ENCODE measurements at places on chromosomes 7 and 10. TPM values are rescaled to one million over a fixed set of nuclear protein-coding genes. Genes with fewer than 3 reads are reported as not detected.

DNA sequence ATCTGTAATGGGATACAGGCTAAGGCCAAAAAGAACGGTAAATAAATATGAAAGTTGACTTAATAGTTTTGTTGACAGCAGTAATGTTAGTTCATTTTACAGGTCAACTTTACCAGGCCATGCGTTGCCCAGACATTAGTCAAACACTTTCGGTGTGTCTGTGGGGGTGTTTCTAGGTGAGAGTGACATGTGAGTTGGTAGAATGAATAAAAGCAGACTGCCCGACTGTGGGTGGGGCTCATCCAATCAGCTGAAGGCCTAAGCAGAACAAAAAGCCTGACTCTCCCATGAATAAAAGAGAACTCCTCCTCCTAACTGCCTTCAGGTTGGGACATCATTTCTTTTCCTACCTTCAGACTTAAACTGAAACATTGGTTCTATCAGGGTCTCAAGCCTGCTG lies 132.3 kb downstream of the MTPAP start:
- DNase-seq: no peak

GRCh38 chr7:36391436-36392198 lies 2.0 kb downstream of the ANLN start:
- DNase-seq: no peak

- no peak for DNase-seq
These were observed 22.3 kb downstream of the CHST12 start for GRCh38 chr7:2425749-2426148.

- no peak for DNase-seq
These were observed 19.2 kb upstream of the ATOH7 start for GRCh38 chr10:68251151-68251550.

- DNase-seq: no peak
These were observed 235.1 kb upstream of the MEOX2 start for GRCh38 chr7:15921576-15921975.

DNA sequence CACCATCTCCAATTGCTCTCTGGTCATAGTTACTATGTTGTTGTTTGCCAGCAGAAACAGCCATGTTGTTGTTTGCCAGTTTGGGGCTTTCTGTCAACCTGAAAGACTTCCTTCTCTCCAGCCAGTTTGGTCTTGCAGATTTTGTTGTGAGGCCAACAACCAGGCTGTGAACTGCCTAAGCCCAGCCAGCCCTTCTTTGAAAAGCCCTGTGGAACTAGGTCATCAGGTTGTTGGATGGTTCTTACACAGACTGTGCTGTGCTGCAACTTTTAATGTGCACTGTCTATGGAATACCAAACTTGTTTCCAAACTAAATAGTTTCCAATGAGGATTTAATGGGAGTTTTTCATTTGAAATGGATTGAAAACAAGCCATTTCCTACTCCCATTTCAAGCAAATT lies 592.7 kb upstream of the GALNT17 start:
- no peak for DNase-seq

GRCh38 chr7:105878746-105879605 lies 2.6 kb upstream of the ATXN7L1 start:
- DNase-seq: no peak

- DNase-seq: no peak
These were observed 531.3 kb downstream of the ATRNL1 start for GRCh38 chr10:115624448-115624847.

DNA sequence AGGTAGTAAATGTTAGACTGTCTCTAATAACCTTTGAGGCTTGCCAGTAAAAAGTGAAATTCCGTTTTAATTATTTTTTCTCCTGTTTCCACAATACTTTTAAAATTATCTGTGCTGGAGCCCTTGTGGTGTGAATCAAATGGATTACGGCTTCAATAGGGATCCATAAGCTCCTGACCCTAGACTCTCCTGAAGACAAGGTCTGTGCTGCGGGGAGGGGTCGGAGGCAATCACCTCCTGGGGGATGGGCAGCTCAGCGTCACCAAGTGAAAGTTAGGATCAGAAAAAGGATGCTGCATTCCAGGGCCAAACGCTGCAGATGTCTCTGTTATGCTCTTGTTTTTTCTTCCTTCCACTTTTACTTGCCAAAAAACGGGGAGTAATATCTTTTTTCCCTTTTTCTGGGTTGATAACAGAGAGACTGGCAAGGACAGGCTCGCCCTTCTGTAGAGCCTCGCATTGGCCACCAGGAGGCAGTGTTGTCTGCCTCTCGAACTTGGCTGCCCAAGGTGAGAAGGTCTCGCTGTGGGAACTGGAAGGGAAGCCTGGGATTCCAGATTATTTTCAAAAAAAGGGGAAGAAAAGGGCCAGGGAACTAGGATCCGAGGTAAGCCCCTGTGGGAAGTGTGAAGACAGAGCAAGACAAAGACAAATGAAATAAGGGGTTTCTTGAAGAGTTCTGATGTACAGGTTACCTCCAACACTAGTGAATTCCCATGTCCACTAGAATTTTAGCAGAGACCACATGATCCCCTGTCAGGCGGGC lies 621.9 kb downstream of the ACTR3B start:
- no peak for DNase-seq

Gene RBM20
- polyA plus RNA-seq: not detected

Gene PPP1R17
- polyA plus RNA-seq: not detected

Gene CDK6
- 36.8 TPM for polyA plus RNA-seq

Gene HYAL4
- polyA plus RNA-seq: not detected

Gene RAB19
- polyA plus RNA-seq: 3.3 TPM

Gene LHPP
- polyA plus RNA-seq: 21.5 TPM

Gene CDK5
- polyA plus RNA-seq: 9.1 TPM

All from naive thymus-derived CD4-positive, alpha-beta T cell (primary cell).